ENCODE measurements at places on chromosomes 13 and 19. TPM values are rescaled to one million over a fixed set of nuclear protein-coding genes. Genes with fewer than 3 reads are reported as not detected.

TYROBP gene
- total RNA-seq: not detected

ZNF135 gene
- not detected for total RNA-seq

MEDAG gene
- total RNA-seq: not detected

DNA sequence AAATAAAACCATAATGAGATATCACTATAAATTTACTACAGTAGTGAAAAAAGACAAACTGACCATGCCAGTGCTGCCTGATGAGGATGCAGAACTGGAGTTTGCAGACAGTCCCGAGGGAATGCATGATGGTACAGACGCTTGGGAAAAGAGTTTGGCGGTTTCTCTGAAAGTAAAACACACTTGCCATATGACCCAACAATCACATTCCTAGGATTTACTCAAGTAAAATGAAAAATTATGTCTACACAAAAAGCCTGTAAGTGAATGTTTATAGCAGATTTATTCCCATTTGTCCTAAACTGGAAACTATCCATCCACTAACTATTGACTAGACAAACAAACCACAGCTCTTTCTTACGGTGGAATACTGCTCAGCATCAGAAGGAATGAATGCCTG is 271.0 kb downstream of the DNAJC15 start:
- peak overlapping the region; percentile 10 for H3K27ac ChIP-seq
- H3K4me3 ChIP-seq: no peak overlapping the region
- no peaks in the 10 kb centered on the region for H3K27me3 ChIP-seq
- DNase-seq: no peak
- H3K4me1 ChIP-seq: peaks cover 41% of the 10 kb centered on the region

- H3K4me3 ChIP-seq: peak within 1 kb of the TSS; percentile 88
- DNase-seq: no peak
- H3K27me3 ChIP-seq: no peaks in the 10 kb centered on the region
Observed at GRCh38 chr13:20702915-20703779, at the start of gene IL17D. Gene IL17D (plus strand): TSS chr13:20703699. CDS start chr13:20704002, 303 bp downstream.

DNA sequence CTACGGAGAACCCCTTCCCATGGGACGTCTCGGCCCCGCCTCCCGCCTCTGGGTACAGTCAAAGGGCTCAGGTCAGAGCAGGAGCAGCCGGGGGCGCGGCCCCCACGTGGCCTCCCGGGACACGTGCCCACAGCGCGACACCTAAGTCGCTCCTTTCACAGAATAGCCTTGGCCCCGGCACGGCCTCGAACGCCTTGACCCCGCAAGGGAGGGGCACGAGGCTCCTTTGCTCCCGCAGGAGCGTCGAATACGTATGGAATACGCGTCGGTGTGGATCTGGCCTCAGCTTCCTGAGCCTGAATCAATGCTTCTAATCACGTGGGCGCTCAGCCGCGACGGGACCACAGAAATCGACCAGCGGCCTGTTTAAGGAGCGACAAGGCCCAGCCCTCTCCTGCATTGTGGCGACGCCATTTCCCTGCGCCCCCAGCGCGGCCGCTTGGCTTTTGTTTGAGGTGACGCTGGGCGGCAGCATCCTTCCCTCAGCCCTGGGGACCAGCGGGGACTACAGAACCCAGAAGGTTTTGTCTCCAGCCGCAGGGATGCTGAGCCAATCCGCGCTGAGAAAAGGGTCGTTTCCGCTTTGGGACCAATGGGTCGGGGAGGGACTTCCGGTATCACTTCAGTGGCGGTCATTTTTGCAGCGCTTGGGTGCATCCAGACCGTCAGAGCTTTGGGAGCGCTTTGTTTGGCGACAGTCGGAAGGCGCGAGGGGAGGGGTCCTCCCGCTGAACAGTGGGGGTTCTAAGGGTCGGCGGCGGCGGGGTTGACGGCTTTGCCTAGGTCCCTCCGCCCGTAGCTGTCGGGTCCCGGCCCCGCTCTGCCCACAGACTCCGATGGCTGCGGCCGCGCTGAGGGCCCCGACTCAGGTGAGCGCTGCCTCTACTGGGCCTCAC is at the start of gene ZIK1:
Gene ZIK1 (plus strand): TSS at position 625 of the 896 bp plus-strand sequence. CDS start 212 bp downstream, at position 837.
- no peak for DNase-seq
- no peaks in the 10 kb centered on the region for H3K27me3 ChIP-seq
- H3K4me3 ChIP-seq: no peak within 1 kb of the TSS
- no peak within 1 kb of the TSS for H3K27ac ChIP-seq

- H3K36me3 ChIP-seq: no peaks in the 10 kb centered on the region
- H3K4me3 ChIP-seq: no peak overlapping the region
- no peak for DNase-seq
- no peak overlapping the region for H3K27ac ChIP-seq
Observed at GRCh38 chr13:79581870-79582315, 100.9 kb downstream of the NDFIP2 start.

- no peak overlapping the region for H3K27ac ChIP-seq
- H3K4me1 ChIP-seq: no peaks in the 10 kb centered on the region
- no peaks in the 10 kb centered on the region for H3K27me3 ChIP-seq
- H3K36me3 ChIP-seq: no peaks in the 10 kb centered on the region
- H3K4me3 ChIP-seq: no peak overlapping the region
- no peak for DNase-seq
Observed at GRCh38 chr13:85717921-85718320, 81.3 kb downstream of the SLITRK6 start.

GRCh38 chr13:105678072-105678471 is 857.4 kb downstream of the EFNB2 start:
- no peak overlapping the region for H3K4me3 ChIP-seq
- no peaks in the 10 kb centered on the region for H3K4me1 ChIP-seq
- H3K27me3 ChIP-seq: no peaks in the 10 kb centered on the region
- no peak for DNase-seq
- no peak overlapping the region for H3K27ac ChIP-seq
